ENCODE measurements at places on chromosomes 7 and 10.

DNA sequence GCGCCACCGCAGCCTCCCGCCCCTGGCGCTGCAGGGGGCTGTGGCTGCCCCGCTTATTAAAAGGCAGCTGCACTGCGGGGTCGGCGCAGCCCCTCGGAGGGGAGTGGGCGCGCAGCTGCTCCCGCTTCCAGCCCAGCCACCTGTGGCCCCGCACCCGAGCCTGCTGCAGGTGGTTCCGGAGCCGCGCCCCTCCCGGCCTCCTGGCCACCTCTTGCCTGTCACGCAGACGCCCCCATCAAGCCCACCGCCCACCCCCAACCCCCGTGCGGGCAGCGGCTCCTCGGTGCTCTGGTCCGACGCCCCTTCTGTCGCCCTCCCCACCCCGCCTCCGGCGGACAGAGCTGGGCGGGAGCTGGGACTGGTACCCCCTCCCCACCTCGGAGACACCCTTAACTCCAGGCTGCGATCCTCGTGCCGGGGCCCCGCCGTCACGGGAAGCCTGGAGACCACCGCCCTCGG lies 549 bp downstream of the CALY start:
- DNase-seq = no peak

DNA sequence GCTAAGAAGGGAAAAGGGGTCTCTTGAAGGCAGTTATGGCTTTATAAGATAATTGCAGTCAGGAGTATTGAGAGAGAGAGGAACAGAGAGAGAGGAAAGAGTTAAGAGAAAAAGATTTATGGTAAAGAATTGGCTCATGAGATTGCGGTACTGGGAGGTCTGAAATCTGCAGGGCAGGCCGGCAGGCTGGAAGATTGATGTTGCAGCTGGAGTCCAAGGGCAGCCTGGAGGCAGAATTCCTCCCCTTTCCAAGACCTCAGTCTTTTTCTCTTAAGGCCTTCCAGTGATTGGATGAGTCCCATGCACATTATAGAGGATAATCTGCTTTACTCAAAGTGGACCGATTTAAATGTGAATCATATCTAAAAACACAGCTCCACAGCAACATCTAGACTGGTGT lies 68.4 kb downstream of the HACD1 start:
- no peak for DNase-seq

DNA sequence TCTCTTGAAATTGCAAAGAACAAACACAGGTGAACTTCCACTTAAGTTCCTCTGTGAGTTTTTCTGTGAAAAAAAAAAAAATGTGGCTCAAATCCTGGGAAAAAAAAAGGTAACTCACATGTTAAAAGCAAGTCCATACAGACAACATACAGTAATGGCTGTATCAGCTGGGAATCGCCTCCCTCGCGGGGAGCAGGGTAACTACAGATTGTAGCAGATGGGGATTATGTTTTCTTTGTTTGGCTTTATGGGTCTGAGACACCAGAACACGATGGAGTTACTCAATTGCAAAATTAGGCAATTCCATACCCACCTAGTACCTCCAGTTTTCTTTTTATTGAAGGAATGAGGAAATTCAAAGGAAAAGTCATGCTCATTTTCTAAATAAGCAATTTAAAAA lies 42.3 kb downstream of the FEZF1 start:
- no peak for DNase-seq

DNA sequence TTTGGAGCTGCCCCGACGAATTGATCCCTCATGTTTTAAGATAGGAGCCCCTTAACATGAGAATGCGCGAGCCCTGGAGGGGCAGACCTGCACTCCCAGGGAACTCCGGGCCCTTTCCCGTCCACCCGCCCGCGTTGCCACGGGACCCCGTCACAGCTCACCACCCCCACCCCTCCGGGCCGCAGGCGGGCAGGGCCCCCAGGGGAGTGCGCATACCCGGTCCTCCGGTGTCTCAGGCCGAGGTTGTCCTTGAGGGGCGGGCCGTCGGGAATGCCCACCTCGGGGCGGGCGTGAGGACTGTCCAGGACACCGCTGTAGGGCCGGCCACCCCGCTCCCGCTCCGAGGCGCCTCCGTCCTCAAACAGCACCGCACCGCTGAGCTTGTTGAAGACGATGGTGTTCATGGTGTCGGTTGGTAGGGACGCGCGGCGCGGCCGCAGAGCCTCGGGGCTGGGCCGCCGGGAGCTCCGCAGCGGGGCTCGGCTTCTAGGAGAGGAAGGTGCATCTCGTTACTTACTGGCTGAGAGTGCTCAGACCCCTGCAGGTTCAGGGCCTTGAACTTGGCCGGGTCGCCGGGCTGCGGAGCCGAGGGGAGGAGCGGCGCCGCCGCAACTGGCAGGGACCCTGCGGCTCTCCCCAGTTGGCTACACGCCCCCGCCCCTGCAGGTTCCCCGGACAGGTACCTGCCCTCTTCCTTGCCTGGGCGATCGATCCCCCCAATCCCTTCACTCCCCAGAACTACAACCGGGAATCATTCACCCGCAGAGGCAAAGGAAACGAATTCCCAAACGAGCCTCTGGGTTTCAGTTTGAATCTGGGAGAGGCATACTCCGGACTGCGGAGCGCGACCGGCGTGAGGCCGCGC lies 2.4 kb downstream of the MKX start:
- DNase-seq = no peak

GRCh38 chr10:130746311-130746710 lies 565.2 kb downstream of the TCERG1L start:
- no peak for DNase-seq

GRCh38 chr10:13993169-13993568 lies 337.6 kb downstream of the FRMD4A start:
- peak; percentile 54 for DNase-seq

GRCh38 chr7:77651575-77652162 lies 44.6 kb upstream of the RSBN1L start:
- DNase-seq = peak; percentile 25

DNA sequence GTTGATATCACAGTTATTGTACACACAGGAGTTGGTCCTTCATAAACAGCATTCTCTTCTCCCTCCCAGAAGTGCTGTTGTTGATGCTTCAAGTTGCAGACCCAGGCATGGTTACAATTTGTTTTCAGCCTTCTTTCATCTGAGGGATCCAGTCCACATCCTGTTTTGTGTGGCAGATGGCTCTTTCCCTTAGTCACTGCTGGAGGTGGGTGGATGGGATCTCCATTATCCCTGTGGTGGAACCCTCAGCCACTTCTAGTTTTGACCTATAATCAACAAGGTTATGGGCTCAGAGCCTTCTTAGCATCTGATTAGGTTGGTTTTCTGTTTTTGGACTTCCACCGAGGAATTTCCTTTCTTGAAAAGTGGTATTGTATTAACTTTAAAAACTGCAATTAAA lies 214.2 kb downstream of the SH2D4B start:
- DNase-seq = no peak

DNA sequence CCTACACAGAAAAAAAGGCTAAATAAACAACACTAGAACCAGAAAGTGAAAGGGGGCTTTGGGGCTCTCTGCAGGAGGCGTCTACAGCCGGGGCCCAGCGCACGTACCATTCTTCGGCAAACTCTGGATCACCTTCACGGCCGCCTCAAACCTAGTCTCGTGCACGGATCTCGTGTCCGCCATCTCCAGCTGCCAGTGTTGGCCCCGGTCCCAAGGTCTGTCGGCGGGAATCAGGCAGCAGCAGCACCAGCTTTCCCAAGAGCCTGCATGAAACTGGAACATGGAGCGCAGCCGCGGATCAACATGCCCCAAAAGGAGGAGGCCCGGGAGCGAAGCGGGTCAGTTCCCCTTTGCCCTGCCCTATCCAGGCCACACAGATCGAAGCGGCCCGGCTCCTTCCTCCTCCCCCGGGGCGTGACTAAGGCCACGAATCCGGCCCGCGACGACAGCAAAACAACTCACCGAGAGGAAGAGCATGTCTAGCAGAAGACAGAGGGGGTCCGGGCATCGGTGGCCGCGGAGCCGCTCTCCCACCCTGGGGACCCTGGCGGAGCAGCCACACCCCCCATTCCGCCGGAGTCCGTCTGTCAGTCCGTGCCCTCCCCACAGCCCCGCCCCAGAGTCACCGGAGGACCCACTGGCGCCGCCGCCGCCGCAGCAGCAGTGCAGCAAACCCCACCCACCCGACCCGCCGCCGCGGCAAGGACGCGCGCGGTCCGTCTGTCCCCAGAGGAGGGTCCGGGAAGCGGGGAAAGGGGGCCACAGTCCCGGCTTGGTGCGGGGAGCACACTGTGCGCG lies at the start of gene ACBD5:
TSS of gene ACBD5 (minus strand) at position 586 of the 798 bp plus-strand sequence. CDS start at position 477, 109 bp downstream.
- peak; percentile 66 for DNase-seq

- no peak for DNase-seq
Observed at GRCh38 chr7:163971-164881, 28.1 kb upstream of the FAM20C start.

DNA sequence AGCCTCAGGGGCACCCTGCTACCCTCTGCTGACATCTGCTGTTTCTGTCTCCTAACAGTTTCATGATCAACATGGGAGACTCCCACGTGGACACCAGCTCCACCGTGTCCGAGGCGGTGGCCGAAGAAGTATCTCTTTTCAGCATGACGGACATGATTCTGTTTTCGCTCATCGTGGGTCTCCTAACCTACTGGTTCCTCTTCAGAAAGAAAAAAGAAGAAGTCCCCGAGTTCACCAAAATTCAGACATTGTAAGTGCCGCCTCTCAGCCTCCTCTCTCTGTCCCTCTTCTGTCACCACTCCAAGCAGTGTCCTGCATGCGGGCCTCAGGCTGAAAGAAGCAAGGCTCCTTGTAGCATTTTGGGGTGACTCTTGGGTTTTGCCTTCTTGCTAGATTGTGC lies 39.0 kb downstream of the POR start:
- no peak for DNase-seq

- DNase-seq = no peak
Observed at GRCh38 chr7:100432621-100433275, 3.1 kb downstream of the MEPCE start.

DNA sequence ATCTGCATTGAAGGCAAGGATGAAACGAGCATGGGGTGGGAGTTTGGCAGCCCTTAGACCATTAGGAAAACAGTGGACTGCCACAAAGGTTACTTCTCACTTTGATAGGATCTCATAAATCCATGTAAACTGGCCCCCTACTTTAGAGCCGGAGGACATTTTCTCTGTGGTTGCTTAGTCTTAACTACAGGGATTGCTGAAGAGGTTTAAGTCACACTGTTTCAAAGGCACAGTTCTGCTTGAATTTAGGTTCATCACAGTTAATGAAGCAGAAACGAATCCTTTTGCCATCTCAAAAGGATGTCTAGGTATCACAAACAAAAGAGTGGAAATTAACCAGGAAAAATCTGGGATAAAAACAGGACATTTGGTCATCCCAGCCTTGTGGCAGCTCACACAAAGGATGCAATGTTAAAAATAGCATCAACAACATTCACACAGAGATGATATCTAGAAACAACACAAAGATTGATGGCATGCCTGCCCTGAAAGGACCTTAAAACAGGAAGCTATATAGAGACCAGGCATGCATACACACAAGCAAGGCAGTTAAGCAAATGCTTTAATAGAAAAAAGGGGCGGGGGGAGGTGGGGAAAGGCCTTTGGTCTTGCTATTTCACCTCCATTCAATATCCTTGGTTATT lies 74.0 kb downstream of the DOCK4 start:
- DNase-seq = no peak

DNA sequence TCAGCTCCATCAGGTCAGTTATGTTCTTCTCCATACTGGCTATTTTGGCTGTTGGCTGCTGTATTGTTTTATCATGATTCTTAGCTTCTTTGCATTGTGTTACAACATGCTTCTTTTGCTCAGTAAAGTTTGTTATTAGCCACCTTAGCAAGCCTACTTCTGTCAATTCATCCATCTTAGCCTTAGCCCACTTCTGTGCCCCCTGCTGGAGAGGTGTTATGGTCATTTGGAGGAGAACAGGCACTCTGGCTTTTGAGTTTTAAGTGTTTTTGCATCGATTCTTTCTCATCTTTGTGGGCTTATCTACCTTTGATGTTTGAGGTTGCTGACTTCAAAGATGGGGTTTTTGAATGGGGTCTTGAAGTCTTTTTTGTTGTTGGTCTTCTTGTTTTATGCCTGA lies 204.6 kb upstream of the FOXP2 start:
- no peak for DNase-seq

DNA sequence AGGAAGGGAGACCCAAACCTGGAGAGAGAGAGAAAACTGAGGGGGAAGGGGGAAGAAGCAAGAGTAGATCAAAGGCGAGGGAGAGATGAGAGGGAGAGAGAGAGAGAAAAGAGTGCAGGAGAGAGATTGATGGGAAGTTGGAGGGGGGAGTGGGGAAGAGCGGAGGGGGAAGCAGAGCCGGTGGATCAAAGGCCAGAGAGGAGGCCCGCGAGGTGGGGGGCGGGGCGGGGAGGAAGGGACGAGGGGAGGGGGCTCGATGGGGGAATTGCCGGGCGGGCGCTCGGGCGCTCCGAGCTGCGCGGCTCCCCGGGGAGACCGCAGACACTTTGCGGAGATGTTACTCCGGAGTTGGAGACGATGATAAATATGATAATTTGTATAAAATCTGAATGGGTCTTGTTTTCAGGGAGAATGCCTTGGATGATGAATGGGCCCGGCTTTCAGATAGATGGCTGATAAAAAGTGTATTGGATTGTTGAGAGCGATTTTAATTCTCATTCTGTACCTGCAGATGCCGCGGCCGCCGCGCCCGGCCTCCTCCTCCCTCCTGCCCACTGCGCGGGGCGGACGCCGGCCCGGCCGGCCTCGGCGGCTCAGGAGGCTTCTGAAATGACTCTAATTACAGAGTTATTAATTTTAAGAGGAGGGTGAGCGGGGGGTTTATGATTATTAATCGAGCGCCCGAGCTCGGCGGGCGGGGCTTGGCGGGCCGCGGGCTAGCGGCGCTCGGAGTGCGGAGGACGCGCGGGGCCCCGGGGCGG lies 21.4 kb upstream of the PAX2 start:
- DNase-seq = no peak

DNA sequence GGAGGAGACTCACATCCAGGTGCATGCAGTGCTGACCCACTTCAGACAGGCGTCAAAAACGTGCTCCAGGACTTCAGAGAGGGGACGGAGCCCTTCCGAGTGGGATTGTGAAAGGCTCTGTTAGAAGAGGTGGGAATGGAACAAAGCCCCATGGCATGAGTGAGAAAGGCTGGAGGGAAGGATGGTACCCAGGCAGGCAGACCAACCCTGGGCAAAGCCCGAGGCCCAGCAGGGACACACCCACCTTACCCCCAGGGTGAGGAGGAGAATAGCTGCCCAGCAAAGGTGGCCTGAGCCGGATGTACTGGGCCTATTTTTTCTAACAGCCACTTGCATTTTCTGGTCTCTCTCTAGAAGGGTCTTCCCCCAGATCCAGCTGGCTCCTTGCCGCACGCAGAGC lies 14.8 kb downstream of the CHAT start:
- no peak for DNase-seq

- no peak for DNase-seq
Observed at GRCh38 chr7:1725199-1725690, 55.2 kb downstream of the ELFN1 start.

DNA sequence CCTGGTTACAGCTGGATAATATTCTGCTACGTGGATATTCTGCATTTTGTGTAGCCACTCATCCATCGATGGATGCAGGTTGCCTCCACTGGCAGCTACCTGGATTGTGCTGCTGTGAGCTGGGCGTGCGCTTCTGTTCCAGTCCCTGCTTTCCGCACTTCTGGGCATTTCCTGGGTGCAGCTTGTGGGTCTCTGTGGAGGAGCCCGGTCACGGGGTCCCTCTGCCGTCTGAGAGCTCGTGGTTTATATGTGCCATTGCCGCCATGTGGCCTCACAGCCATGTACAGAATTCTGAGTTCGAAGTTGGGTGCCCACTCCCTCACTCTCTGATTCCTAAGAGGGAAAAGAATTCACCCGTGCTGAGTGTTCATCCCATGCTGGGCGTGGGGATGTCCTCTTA lies 38.3 kb downstream of the JAKMIP3 start:
- no peak for DNase-seq
